ENCODE measurements at places on chromosomes 3 and 15. TPM values are rescaled to one million over a fixed set of nuclear protein-coding genes. Genes with fewer than 3 reads are reported as not detected.

FES gene
- total RNA-seq, result 51.9 TPM

IMPG2 gene
- total RNA-seq, result 0.05 TPM

DNA sequence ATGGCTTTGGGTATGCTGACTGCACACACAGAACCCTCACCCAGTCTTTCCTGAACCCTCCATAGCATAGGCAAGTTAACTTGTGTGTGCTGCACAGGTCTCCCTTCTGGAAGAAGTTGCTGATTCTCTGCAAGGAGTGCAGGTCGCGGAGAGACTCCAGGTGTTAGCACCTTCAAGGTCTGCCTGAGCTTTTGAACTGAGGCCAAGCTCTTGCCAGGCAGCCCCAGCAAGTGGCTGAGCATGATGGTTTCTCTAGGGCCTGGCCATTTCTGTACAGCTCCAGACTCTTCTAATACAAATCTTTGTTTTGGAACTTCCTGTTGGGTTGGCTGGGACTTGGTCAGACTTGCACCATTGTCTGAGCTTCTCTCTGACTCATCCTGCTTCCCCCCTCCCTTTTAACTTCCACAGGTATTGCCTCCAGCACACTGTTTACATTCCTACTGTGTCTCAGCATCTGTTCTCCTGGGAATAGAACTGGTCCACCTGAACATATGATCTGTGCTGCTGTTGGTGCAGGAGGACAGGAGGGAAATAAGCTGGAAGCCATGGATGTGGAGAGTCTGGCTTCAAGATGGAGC is 53.3 kb downstream of the KY start:
- no peak for DNase-seq

DNA sequence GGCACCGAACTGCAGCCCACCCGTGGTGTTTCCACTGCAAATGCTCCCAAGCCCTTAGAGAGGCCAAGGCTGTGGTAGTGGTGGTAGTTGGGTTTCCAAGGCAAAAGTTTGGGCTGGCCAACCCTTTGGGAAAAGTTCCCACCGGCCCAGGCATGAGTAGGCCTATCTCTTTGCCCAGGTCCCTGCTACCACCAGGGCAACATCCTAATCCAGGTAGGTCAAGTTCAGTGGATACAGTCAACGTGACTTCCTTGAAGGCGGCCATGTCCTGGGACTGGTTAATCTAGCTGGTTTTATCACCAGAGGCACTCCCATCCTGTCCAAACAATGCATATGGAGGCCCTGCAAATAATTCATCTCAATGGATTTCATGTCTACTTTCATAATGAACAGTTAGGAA is 1.6 kb upstream of the ONECUT1 start:
- no peak for DNase-seq

- DNase-seq, result no peak
Measured at GRCh38 chr3:65713016-65713415, 325.7 kb downstream of the MAGI1 start.

DNA sequence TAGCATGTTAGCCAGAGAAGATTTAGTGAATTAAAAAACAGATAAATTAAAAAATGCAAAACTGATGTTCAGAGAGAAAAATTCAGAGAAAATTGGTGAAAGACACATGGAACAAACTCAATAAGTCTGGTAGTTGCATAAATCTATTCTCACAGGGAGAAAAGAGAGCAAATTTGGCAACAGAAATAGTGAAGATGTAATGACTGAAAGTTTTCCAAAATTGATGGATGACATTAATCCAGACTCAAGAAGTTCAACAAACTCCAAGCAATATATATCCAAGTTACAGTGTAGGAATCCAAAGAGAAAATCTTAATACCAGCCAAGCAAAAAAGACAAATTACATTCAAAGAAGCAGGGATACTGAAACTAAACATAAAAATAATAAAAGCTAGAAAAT is 302.7 kb upstream of the ARPP21 start:
- DNase-seq, result no peak

- no peak for DNase-seq
Measured at GRCh38 chr3:150825192-150825915, 62.4 kb upstream of the SIAH2 start.

- no peak for DNase-seq
Measured at GRCh38 chr3:150449169-150449721, 41.1 kb downstream of the TSC22D2 start.
